ENCODE measurements at places on chromosomes 16 and 17.

DNA sequence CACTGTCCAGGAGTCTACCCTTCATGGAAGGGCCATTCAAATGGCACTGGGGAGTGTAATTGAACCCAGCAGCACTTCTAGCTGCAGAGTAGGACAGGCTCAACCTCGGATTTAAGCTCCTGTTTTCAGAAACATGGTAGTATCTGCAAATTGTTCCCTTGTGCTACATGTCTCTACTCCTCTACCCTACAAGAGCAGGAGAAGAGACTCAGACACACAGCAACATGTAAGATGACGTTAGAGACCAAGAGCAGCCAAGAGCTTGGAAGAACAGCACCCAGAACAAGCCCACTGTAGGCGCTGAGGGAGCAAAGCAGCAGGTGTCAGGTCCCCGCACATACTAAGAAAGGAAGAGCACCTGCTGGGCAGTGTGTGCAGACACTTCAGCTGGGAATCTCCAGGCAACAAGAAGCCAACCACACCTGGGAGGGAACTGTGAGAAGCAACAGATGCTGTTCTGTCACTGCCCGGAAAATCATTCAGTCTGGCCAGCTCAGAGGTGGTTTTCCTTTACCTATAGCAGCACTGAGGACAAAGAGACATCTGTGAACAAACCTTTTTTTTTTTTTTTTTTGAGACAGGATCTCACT is 35.6 kb upstream of the MNT start:
- no peak for DNase-seq

DNA sequence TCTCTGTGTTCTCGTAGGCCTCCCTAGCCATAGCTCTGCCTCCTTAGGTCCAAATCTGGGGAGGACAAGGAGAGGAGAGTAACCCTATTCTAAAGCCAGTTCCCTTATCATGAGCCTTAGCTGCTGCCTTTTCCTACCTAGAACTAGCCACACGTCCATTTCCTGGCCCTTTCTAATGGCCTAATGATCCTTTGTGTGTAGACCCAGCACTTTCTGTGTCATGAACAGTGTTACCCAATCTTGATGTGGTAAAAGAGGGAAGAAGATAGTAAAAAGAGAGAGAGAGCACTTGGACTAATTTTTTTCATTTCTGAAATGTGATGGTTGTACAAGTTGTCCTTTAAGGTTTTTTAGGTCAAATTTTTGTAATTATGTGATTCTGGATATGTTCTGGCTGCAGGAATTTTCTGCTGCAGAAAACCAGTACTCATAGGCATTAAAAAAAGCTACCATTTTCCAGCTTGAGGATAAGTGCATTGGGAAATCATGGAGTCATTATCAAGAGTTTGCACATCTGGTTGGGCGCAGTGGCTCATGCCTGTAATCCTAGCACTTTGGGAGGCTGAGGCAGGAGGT is 18.2 kb downstream of the CASC3 start:
- DNase-seq, result no peak

GRCh38 chr16:48590476-48590875 is 19.5 kb downstream of the N4BP1 start:
- no peak for DNase-seq

GRCh38 chr16:68447653-68448359 is 502 bp downstream of the SMPD3 start:
- DNase-seq, result no peak

DNA sequence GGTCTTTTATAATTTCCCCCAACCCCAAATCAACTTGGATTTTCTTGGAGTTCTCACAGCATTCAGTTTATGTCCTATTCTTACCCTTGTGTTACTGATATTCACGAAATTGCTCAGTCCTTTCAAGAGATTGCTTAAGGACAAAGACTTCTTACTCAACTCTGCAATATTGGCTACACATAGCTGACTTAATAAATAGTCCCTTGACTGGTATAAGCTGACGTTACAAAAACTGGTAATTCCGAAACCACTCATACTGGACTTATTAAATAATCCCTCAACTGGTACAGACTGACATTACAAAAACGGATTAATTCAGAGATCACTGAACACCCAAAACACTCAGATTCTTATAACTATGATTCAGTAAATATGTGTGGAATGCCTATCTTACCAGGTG is 860 bp downstream of the TIGD7 start:
- DNase-seq, result no peak

- DNase-seq, result no peak
Observed at GRCh38 chr16:67019171-67019570, 9.8 kb upstream of the CBFB start.

DNA sequence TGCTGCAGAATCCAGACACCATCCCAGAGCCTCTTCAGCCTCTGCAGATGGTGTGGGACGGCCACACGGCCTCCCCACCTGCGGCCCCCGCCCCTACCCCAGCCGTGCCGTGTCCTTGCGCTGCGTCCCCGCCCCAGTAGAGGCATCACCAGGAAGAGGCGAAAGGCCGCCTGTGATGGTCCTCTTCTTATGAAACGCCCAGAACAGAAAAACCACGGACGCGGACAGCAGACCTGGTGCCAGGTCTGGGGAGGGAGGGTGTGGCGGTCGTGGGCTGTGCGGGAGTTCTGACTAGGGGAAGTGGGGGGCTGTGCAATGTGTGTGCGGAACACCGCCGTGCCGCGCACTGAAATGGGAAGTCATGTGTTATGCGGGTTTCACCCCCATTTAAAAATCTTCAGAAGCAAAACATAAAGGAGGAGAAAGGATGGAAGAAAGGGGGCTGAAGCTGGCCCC is 25.5 kb downstream of the ACSF3 start:
- DNase-seq, result peak; percentile 38

- no peak for DNase-seq
Observed at GRCh38 chr17:67679225-67679624, 38.5 kb upstream of the NOL11 start.

DNA sequence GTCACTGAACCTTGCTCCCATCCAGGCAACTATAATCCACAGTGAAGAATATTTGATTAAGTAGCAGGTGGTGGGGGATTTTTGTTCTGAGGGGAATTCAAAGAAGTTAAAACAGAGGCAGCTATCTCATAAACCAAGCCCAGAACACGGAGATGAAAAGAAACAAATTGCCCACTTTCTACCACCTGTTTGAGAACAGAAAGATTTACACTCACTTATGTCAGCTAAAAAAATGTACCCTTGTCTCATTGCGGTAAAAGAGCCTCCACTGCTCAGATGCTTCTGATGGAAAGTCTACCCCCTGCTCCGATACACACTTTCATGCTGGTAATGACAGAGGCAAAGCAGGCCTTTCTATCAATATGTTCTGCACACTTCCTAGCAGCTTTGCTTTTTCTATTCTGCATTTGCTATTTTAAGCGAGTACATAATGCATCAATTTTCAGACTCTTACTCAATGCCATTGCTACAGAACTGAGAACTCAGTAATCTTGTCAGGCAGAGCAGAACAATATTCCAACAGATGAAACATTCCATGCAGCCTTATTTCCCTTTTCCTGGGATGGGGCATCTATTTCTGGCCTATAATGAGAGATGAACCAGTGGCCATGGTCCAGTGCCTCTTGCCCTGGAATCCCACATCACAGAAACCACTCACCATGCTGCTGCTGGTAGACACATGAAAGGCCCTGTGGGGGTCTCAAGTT is 29.0 kb downstream of the CDK5R1 start:
- no peak for DNase-seq

Data from pancreas (tissue), 10 donors.